ENCODE measurements at places on chromosomes 1 and 21. TPM values are rescaled to one million over a fixed set of nuclear protein-coding genes. Genes with fewer than 3 reads are reported as not detected.

GRCh38 chr1:209627027-209627731 lies 25.0 kb downstream of the LAMB3 start:
- DNase-seq = no peak

DNA sequence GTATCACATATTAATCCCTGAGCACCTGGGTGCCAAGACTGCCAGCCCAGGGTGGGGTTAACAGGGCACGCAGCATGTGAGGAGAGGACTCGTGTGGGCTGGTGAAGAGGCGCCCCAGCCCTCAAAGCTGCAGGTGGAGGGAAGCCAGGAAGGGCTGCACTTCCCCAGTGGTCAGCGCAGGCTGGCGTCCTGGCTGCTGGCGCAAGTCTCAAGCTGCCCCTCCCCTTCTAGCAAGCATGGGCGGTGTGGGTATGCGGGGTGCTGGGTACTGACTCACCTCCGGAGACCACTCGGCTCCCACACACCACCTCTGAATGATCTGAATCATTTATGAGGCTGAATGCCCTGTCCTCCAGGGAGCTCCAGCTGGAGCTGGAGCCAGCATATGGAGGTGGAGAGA lies 44.0 kb downstream of the EIF2D start:
- DNase-seq = no peak

DNA sequence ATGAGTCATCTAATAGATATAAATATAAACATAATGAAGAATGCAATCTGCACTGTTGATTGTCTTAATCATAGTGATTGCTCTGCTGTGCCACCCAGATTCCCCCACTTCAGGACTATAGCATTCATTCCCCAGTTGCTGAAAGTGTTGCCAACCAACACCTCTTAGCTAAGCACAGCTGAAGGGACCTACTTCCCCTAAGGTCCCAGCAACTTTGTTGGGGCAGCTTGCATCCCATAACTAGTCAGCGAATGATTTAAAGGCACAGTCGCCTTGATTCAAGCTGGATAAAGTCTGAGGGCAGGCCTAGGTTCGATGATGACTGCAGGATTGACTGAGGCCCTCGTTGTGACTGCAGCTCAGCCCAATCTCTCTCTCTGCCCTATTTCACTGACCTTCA lies 14.3 kb upstream of the RGS1 start:
- DNase-seq = no peak

Gene RBP7
- not detected for total RNA-seq

- DNase-seq = no peak
Measured at GRCh38 chr1:236396665-236397043, 2.6 kb downstream of the EDARADD start.

GRCh38 chr1:24641646-24642151 lies 1.4 kb upstream of the SRRM1 start:
- peak; percentile 17 for DNase-seq

Gene C1QB
- total RNA-seq = 0.43 TPM

GRCh38 chr1:147336291-147336690 lies 93.8 kb downstream of the CHD1L start:
- no peak for DNase-seq

GRCh38 chr1:113178522-113178921 lies 105.5 kb downstream of the LRIG2 start:
- DNase-seq = no peak

- DNase-seq = no peak
Measured at GRCh38 chr1:8739377-8739776, 78.1 kb downstream of the RERE start.

Gene CHODL
- total RNA-seq = not detected

DNA sequence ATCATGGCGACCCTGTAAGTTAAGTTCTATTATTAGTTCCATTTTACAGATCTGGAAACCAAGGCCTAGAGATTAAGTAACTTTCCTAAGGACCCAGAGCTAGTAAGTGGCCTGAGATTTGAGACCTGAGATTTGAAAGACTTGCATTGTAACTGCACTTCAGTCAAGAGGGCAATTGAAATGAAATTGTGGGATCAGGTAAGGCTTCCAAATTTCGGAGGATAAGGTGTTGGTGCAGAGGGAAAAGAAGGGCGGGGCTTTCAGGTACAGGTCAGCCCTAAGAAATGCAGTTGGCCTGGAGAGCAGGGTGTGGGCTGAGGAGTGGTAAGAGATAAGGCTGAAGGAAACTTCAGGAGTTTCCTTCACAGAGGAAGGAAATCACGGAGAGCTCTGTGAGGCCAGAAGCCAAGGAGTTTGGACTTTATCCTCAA lies 51.1 kb downstream of the SLC16A1 start:
- DNase-seq = no peak

GRCh38 chr1:107804134-107804533 lies 160.8 kb downstream of the VAV3 start:
- DNase-seq = no peak

DNA sequence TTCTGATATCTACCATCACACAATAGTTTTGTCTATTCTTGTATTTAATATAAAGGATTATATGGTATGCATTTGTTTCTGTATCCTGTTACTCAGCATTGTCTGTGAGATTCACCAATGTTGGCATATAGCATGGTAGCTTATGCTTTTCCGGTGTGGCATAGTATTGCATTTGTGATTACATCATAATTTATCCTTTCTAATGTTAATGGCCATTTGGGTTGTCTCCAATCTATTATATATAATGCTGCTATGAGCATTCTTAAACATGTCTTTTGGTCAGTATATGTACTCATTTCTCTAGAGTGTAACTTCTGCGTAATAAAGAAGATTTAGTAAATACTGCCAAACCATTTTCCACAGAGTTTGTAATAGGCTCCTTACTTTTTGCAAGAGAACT lies 40.9 kb upstream of the GFI1 start:
- no peak for DNase-seq

GRCh38 chr1:10932088-10932487 lies 80.4 kb upstream of the TARDBP start:
- no peak for DNase-seq

Gene SLFNL1
- not detected for total RNA-seq

DNA sequence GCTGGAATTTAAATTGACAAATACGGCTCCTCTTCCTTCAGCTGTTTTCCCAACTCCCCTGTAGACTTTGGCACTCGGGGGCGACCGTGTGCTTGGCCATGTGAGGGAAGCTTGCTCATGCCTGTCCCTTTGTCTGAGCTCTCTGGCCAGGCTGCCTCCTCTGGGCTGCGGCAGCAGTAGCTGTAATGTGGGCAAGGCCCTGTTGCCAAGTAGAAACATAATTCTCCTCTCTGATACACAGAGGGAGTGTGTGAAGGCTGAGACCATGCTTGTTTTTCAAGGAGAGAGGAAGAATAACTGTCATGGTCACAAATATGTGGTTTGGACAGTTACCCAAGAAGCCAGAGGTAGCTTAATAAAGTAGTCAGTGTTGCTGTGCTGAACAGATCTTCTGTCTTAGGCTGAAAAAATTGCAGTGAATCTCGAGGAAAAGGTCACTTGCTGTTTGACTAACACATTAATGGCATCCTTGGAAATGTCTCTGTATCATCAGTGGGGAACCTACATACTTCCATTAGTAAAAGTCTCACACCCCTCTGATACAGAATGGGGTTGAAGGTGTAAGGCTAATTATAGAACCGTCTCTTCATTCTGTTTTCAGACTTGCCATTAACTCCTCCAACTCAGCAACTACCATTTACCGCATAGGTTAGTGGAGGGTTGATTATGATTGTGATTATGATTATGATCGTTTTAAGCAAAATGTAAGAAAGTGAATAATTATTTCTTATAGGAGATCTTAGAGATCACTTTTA lies 94.6 kb downstream of the TGFB2 start:
- DNase-seq = no peak

GRCh38 chr1:160428655-160429054 lies 28.3 kb downstream of the VANGL2 start:
- peak; percentile 28 for DNase-seq

- no peak for DNase-seq
Measured at GRCh38 chr1:151504759-151505158, 6.4 kb upstream of the CGN start.

DNA sequence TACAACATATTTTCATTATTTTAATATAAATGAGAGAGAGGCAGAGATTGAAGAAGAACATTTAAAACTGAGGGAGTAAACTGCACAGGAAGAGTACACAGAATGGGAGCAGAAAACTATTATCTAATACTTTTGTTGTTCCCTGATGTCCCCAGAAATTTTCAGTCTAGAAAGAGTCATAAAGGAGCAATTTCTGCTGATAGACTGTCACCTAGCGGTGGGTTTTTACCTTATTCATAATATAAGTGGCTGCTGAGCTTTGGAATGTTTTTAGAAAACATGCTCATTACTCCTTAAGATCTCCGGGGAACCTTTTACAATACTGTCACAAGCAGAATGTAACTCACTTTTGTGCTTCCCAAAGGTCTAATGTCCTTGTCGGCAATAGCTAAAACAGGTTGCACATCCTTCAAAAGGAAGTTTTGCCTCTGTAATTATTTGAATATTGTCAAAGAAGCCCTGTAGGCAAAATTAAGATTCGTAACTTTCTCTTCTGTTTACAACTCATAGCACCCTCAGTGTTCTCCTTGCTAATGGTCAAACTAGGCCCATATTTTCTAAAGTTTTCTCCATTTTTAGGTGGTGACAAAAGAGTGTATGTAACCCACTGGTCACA lies 4.9 kb upstream of the NPL start:
- DNase-seq = no peak

Gene KRTAP19-3
- not detected for total RNA-seq

Gene GPR161
- total RNA-seq = 0.16 TPM

Gene OR2L13
- total RNA-seq = not detected

- DNase-seq = no peak
Measured at GRCh38 chr21:39675993-39676661, 63.4 kb downstream of the B3GALT5 start.

GRCh38 chr1:4585216-4585615 lies 69.2 kb upstream of the AJAP1 start:
- peak; percentile 12 for DNase-seq

GRCh38 chr1:18192182-18192581 lies 84.6 kb downstream of the IGSF21 start:
- DNase-seq = no peak

Data from activated T-cell treated with anti-CD3 and anti-CD28 coated beads, Interleukin-2, amount 50 U/mL, for 4 hours (primary cell).